ENCODE measurements at places on chromosomes 3 and 15.
A peak's percentile ranks its signal among the peaks of the same experiment; 100 is the strongest.

DNA sequence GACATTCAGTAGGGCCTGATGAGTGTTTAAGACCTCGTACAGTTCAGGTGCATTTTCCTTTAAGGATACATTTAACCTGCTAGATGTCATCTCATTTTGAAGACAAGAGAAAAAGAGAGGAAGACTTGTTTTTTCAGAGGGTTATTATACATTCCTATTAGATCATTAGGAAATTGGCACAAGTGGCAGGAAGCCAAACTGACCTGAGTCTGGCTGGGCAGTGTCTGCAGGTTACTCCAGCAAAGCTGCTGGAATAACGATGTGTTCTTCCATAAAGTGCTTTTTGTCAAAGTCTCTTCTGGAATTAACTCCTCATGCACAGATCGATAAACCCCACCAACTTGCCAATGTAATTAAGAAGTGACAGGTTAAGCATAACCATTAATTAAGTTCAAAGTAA, 396.4 kb upstream of the TPRG1 start:
- DNase-seq, result no peak

DNA sequence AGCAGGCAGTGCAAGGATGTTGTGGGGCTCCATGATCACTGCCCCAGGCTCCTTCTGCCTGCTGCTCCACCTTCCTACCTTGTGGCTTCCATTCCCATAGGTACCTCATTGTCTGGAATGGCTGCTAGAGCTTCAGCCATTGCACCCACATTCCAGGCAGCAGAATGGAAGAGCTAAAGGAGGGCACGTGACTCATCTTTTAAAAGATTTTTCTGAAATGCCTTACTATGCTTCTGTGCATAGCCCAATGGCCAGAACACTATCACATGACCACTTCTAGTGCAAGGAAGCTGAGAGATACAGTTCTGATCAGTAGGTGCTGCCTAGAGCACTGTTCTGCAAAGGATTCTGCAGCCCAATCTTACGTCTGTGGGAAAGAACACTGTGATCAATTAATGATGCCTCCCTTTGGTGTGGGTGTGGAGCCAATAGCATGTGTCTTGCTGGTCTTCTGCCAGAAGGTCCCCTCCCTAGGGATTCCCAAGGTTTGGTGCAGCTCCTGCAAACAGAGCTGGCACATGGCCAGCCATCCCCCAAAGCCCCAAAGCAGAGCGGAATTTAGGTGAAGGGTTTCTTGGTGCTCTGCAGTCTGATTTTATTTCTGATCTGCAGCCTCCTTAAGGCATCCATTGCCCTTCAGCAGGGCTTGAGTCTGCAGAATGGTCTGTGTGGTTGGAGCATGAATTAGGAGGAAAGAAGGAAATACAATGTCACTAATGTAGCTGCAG, 34.4 kb downstream of the SPSB4 start:
- DNase-seq, result no peak

- DNase-seq, result no peak
These were observed 786.0 kb downstream of the TUSC7 start for GRCh38 chr3:117495620-117496019.

DNA sequence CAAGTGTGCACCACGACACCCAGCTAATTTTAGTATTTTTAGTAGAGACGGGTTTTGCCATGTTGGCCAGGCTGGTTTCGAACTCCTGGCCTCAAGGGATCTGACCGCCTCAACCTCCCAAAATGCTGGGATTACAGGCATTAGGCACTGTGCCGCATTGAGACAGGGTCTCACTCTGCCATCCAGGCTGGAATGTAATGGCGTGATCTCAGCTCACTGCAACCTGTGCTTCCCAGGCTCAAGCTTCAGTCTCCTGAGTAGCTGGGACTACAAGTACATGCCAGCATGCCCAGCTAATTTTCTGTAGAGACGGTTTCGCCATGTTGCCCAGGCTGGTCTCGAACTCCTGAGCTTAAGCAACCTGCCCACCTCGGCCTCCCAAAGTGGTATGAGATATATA, 51.6 kb downstream of the ACAD9 start:
- no peak for DNase-seq

DNA sequence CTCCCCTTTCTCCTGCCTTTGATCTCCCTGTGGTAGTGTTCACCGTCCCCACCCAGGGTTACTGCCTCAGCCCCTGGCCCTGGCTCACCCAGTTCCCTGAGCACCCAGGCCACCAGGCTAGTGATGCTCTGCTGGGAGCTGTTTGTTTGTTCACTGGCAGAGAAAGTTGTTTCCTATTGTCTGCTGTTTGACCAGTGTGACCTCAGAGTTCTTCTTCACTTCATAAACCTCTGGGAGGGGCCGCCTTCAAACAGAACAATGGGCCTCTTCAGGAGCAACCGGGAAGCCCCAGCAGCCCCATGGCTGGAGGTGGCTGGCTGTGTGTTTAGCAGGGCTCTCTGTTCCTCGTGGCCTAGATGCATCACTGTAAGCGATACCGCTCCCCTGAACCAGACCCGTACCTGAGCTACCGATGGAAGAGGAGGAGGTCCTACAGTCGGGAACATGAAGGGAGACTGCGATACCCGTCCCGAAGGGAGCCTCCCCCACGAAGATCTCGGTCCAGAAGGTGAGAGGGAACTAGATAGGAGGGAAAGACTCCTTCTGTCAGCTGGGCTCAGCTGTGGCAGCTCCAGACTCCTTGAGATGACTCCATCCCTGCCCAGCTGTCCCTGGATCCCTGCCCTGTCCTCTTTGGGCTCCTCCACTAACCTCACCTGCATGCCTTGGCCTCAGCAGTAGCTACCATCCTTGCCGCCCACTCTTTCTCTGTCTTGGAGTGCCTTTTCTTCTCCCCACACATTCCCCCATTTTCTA, 3.4 kb downstream of the CLK3 start:
- no peak for DNase-seq

- DNase-seq, result no peak
These were observed 43.0 kb upstream of the KY start for GRCh38 chr3:134693804-134694203.

GRCh38 chr3:149501524-149501923, 27.0 kb downstream of the TM4SF4 start:
- peak; percentile 54 for DNase-seq

DNA sequence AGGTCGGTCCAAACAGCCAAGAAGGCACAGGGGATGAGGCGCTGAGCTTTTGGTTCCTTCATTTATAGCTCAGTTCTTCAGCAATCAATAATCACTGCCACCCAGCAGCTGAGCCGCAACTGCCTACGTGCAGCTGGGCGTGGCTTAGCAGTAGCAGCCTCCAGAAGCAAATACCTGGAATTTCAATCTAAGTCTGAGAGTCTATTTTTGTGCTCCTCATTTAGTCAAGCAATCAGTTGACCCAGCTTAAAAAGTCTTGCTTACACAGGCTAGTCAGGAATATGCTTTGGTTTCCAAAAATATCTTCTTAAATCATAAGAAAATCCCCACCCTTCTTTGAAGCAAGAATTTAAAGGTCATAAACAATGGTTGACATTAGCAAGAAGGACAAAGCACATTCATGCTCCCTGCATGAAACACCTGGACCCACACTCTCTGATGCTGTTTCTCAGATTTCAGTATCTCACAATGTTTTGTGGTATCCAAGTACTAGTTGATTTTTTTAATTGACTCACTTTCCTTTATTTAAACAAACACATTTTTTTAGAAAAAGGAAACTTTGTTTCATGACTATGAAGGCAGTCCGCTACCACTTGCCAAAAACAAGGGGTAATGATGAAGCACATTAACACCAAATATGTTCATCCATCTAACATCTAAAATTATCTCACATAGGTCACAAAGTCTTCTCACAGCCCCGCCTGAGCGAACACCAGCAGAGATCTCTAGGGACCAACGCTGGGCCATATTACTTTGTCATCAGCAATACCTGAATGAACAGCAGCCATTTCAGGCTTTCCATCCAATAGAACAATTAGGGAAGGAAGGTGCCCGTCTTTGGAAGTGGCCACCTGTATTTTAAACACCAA, 106.1 kb downstream of the OXNAD1 start:
- no peak for DNase-seq

- DNase-seq, result no peak
These were observed 80.0 kb upstream of the TMC3 start for GRCh38 chr15:81454024-81454423.

- DNase-seq, result no peak
These were observed 4.1 kb upstream of the JAGN1 start for GRCh38 chr3:9886328-9886727.
